ENCODE measurements at places on chromosomes 4 and X. TPM values are rescaled to one million over a fixed set of nuclear protein-coding genes. Genes with fewer than 3 reads are reported as not detected.

The SYN1 gene
- 1.9 TPM for total RNA-seq

The WAS gene
- total RNA-seq: not detected

The ACE2 gene
- not detected for total RNA-seq

The RHOH gene
- total RNA-seq: not detected

The FREM3 gene
- not detected for total RNA-seq

The CT45A10 gene
- total RNA-seq: not detected

The GAGE1 gene
- not detected for total RNA-seq

The HS3ST1 gene
- total RNA-seq: 2.4 TPM

The PWWP3B gene
- total RNA-seq: 1.4 TPM

The ANXA3 gene
- 297 TPM for total RNA-seq

The TFDP3 gene
- not detected for total RNA-seq

The BEX3 gene
- 164 TPM for total RNA-seq

The PDHA1 gene
- 74.7 TPM for total RNA-seq

The SSX2 gene
- total RNA-seq: not detected

The PDE5A gene
- 7.6 TPM for total RNA-seq

The RASSF6 gene
- 7.0 TPM for total RNA-seq

The CYP4V2 gene
- 30.2 TPM for total RNA-seq

The DTHD1 gene
- total RNA-seq: not detected

The RNF150 gene
- 3.2 TPM for total RNA-seq

The C4orf50 gene
- not detected for total RNA-seq

The CHIC1 gene
- 11.8 TPM for total RNA-seq

The TMPRSS11A gene
- not detected for total RNA-seq

The ASB12 gene
- not detected for total RNA-seq

The RAI2 gene
- total RNA-seq: 3.2 TPM

The CORIN gene
- total RNA-seq: 0.07 TPM

The CYBB gene
- total RNA-seq: 0.38 TPM

The ZNF711 gene
- 9.9 TPM for total RNA-seq

The LDB2 gene
- total RNA-seq: 0.46 TPM

The CLIC2 gene
- total RNA-seq: not detected

The FGFR3 gene
- total RNA-seq: 3.2 TPM

The MRFAP1L1 gene
- total RNA-seq: 36.9 TPM

The TEX13D gene
- not detected for total RNA-seq

The SERTM2 gene
- total RNA-seq: not detected

The UGT2B10 gene
- not detected for total RNA-seq

All from kidney epithelial cell (primary cell).